Testis (tissue), 5 donors: ENCODE measurements at places on chromosomes 1 and 21. TPM values are rescaled to one million over a fixed set of nuclear protein-coding genes. Genes with fewer than 3 reads are reported as not detected.

The PIGR gene
- total RNA-seq = not detected

The APCS gene
- not detected for total RNA-seq

The NUP210L gene
- total RNA-seq = 23.0 TPM

The FHAD1 gene
- total RNA-seq = 73.3 TPM

The PTPN22 gene
- total RNA-seq = 0.39 TPM

The ADAMTSL4 gene
- 10.0 TPM for total RNA-seq

The PKP1 gene
- total RNA-seq = 0.50 TPM

The OR14K1 gene
- 2.8 TPM for total RNA-seq

The PRELP gene
- 10.0 TPM for total RNA-seq

The AGBL4 gene
- 6.9 TPM for total RNA-seq

The PLA2G2F gene
- not detected for total RNA-seq

The PLA2G2C gene
- total RNA-seq = 0.47 TPM

The C1orf185 gene
- 6.6 TPM for total RNA-seq

The PTCH2 gene
- 36.8 TPM for total RNA-seq

The PARS2 gene
- 12.8 TPM for total RNA-seq

The GIPC2 gene
- 2.4 TPM for total RNA-seq

The TOMM20 gene
- total RNA-seq = 74.7 TPM

The MIGA1 gene
- 11.2 TPM for total RNA-seq

The PIK3R3 gene
- 40.8 TPM for total RNA-seq

The FTCD gene
- 50.5 TPM for total RNA-seq

The CTTNBP2NL gene
- 19.4 TPM for total RNA-seq

The CHI3L2 gene
- 5.0 TPM for total RNA-seq

The SAMSN1 gene
- total RNA-seq = 0.71 TPM

The KLHDC7A gene
- total RNA-seq = 0.06 TPM

The ACTN2 gene
- 54.9 TPM for total RNA-seq

The PPIAL4G gene
- total RNA-seq = 0.12 TPM

The CFHR1 gene
- total RNA-seq = not detected

The KCND3 gene
- 6.6 TPM for total RNA-seq

The CELA3B gene
- total RNA-seq = 0.63 TPM

The AQP10 gene
- 2.0 TPM for total RNA-seq

The FAM72C gene
- 3.8 TPM for total RNA-seq

The FNDC10 gene
- total RNA-seq = 36.8 TPM

The GPR161 gene
- total RNA-seq = 6.7 TPM

The KCNE1 gene
- 12.4 TPM for total RNA-seq
